Ureter (tissue), 1 donor: ENCODE measurements at places on chromosomes 4 and X. TPM values are rescaled to one million over a fixed set of nuclear protein-coding genes. Genes with fewer than 3 reads are reported as not detected.

Gene CSAG3
- total RNA-seq = not detected

Gene PLK4
- 4.7 TPM for total RNA-seq

- DNase-seq = no peak
These were observed 59.9 kb downstream of the KIT start for GRCh38 chr4:54717694-54718093.

- DNase-seq = no peak
These were observed 346.6 kb downstream of the CENPC start for GRCh38 chr4:67198727-67199126.

DNA sequence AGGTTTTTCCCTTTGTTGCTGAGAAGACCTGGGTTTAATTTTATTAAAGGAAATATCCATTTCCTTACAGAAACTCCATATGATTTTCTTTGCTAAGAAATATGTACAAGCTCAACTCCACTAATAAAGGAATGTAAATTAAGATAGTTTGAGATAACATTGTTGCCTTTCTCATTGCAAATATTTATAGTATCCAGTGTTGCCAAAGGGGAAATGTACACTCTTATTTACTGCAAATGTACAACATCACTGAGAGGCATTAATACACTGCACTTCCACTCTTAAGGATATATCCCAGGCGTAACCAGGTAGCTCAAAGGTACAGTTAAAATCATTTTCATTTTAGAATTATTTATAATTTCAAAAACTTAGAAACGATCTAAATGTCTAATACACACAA is 7.5 kb upstream of the LRBA start:
- no peak for DNase-seq

- no peak for DNase-seq
These were observed 181.1 kb upstream of the SMIM31 start for GRCh38 chr4:164572877-164573279.

- no peak for DNase-seq
These were observed 43.0 kb upstream of the SCOC start for GRCh38 chr4:140330311-140330900.

DNA sequence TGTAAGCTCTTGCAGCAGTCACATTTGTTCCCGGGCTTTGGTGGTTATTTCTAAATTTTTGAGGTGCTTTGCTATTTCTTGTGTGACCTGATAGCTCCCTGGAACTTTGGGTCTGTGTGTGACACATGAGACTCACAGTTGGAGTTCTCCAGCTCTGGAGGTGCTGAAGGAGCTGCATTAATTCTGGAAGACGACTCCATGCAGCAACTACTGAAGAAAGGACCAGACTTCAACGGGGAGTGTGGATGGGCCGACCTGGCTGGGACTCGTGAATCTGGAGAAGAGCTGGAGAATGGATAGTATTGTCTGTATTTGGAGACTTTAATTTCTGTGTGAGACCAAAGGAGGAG is 1.5 kb downstream of the MRFAP1 start:
- no peak for DNase-seq

- DNase-seq = no peak
These were observed 13.9 kb downstream of the CYSLTR1 start for GRCh38 chrX:78313526-78313925.

DNA sequence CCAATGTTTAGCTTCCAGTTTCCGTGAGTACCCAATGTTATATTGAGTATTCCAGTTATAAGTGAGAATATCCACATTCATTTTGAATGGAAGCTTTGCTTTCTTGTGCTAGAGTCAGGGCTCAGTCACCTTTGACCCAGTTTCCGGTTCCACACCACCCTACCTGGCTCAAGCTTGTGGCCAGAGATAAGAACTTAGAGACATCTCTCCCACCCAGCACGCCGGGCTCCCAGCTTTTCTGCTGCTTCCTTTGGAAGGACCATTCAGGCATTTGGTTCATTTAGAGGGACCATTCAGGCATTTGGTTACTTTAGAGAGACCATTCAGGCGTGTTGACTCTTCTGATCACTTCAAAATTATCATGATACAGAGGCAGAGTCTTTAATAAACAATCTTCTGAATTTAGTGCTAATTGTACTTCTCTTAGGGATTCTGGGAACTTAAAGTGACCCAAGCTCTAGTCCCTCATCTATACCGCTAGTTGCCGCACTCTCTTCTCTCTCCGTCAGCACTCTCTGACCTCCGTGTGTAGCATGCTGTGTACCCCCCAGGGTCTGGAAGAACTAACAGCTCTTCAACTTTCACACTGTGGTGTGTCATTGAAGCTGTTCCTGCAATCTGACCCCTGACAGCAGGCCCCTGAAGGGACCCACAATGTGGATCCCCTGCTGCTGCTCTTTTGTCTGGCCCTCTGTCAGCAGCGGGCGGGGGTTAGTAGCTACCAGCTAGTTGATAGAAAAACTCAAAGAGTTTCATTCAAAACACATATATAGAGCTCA is 943.1 kb downstream of the ARAP2 start:
- no peak for DNase-seq

DNA sequence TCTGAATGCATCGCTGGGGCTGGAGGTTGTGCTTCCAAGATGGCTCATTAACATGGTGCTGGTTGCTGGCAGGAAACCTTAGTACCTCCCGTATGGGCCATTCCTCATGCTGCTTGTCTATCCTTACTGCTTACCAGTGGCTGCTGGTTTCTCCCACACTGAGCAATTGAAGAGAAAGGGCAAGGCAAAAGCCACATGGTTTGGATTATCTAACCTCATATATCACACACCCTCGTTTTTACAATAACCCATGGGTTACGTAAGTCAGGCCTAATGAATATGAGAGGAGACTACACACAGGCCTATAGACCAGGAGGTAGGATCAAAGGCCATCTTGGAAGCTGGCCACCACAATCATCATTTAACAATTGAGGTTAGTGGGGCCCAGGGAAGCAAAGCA is 141.8 kb upstream of the EDNRA start:
- no peak for DNase-seq
